ENCODE measurements at places on chromosomes 7 and 10.
A peak's percentile ranks its signal among the peaks of the same experiment; 100 is the strongest.

GRCh38 chr10:122264436-122264835 is 6.7 kb upstream of the BTBD16 start:
- DNase-seq: no peak

- no peak for DNase-seq
Measured at GRCh38 chr10:119537953-119538630, 4.4 kb downstream of the RGS10 start.

- no peak for DNase-seq
Measured at GRCh38 chr7:79176859-79177477, 276.5 kb downstream of the MAGI2 start.

GRCh38 chr7:106010866-106011265 is 47.8 kb downstream of the CDHR3 start:
- no peak for DNase-seq

DNA sequence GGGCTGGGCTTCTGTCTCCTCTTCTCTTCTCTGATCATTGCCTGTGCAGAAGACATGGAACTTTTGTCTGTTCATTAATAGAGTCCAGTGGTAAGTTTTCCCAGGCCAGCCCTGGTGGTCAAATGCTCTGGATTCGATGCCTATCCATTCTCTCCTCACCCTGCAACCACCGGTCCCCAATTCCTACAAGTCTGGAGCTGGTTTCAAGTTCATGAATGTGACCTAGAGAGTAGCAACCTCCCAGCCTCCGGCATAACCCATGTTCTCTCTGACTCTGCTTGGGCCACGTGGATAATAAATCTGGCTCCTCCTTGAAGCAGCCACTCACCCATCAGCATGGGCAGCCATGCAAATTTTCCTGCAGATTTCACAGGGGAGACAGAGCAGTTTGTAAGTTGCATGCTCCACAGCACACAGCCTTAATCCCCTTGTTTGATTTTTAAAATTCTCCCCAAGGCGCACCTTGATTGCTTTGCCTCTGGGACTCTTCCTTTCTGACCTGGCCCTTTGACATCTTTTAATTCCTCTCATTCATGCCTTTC is 37.3 kb upstream of the PDZD8 start:
- no peak for DNase-seq

DNA sequence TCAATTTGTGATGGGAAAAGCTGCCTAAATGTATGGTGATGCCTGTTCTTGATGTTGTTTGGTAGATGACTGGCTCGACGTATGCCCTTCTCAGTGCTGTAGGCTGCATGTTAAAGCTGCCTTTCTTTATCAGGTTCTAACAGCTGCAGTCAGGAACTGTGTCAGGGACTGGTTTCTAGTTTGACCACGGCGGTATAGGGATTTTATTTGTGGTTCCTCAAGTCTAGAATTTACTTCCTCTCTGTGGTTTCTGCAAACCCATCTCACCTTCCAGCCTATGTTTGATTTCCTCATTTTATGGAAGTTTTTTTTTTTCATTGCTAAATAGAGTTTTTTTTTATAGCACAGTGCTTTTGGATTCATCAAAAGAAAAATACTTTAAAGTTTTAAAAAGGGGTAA is 26.5 kb downstream of the LMTK2 start:
- no peak for DNase-seq

GRCh38 chr7:92685136-92686042 is 95.2 kb upstream of the FAM133B start:
- peak; percentile 68 for DNase-seq

- no peak for DNase-seq
Measured at GRCh38 chr10:129915526-129916378, 48.3 kb downstream of the EBF3 start.

DNA sequence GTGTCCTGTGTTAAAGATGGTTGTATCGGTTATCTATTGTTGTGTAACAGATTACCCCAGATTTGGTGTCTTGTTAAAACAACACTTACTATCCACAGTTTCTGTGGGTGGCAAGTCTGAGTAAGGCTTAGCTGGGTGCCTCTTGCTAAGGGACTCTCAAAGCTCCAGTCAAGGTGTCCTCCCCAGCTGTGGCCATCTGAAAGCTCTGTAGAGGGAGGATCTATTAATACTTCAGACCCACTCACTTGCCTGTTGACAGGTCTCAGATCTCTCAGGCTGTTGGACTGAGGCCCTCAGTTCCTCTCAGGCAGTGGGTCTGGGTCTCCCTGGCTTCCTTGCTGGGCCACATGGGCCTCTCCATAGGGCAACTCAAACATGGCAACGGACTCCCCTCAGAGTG is 19.6 kb downstream of the ARID5B start:
- DNase-seq: no peak

- no peak for DNase-seq
Measured at GRCh38 chr10:77144656-77145055, 493.0 kb downstream of the KCNMA1 start.

GRCh38 chr7:158649279-158649678 is 55.3 kb downstream of the NCAPG2 start:
- no peak for DNase-seq

- no peak for DNase-seq
Measured at GRCh38 chr7:107486041-107486440, 16.2 kb downstream of the GPR22 start.

- no peak for DNase-seq
Measured at GRCh38 chr10:15453926-15454325, 82.8 kb upstream of the FAM171A1 start.

GRCh38 chr7:77664715-77665114 is 31.5 kb upstream of the RSBN1L start:
- DNase-seq: no peak

DNA sequence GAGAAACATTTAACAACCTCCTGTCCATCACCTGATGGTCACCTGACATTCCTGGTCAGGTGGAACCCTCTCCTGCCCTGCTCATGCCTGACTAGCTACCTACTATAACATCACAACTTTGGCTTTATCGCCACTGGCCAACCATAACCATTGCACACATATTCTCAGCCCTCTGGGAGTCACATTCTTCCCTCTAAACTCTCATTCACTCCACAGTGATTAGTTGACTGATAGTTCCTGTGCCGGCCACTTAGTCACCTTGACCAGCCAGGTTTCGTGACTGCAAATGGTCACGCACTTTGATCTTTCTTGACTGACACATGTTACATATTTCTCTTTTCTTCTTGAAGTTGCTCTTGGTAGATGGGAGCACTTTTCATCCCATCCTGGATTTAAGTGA is 50.1 kb downstream of the GNAI1 start:
- DNase-seq: no peak

- DNase-seq: no peak
Measured at GRCh38 chr10:21396889-21397288, 128.6 kb downstream of the SKIDA1 start.

DNA sequence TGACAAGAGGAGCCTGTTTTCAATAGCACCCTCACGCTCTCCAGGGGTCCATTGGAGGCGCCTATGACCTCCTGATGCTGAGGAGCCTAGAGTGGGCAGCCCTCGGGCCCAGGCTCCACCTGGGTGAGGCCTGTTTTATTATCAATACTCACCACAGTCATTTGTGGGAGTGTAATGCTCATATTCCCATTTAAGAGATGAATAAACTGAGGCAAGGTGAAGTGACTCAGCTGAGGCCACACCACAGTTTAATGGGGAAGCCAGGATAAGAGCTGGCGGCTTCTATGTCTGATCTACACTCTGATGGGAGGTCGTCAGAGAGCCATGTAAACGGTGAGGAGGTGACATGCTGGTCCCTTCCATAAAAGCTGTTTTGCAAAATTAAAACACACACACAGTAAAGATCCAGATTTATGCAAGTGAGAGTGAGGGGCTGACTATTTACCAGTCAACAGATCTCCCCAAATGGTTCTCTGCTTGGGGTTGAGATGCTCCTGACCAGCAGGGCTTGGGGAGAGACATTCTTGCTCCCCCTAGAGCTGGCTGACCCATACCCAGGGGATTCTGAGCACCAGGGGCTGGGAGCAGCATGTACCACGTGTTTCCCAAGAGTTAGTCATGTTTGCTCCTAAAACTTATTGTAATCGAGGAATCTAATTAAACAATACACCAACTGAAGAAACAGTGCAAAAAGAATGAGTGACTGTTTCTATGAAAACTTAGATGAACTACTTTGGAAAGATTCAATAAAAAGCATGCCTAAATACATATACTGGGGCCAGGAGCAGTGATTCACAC is 81.0 kb upstream of the INSIG1 start:
- DNase-seq: no peak

- no peak for DNase-seq
Measured at GRCh38 chr10:62583876-62584615, 209.9 kb downstream of the ZNF365 start.

GRCh38 chr10:45470098-45471012 is 96.3 kb downstream of the ALOX5 start:
- peak; percentile 75 for DNase-seq

DNA sequence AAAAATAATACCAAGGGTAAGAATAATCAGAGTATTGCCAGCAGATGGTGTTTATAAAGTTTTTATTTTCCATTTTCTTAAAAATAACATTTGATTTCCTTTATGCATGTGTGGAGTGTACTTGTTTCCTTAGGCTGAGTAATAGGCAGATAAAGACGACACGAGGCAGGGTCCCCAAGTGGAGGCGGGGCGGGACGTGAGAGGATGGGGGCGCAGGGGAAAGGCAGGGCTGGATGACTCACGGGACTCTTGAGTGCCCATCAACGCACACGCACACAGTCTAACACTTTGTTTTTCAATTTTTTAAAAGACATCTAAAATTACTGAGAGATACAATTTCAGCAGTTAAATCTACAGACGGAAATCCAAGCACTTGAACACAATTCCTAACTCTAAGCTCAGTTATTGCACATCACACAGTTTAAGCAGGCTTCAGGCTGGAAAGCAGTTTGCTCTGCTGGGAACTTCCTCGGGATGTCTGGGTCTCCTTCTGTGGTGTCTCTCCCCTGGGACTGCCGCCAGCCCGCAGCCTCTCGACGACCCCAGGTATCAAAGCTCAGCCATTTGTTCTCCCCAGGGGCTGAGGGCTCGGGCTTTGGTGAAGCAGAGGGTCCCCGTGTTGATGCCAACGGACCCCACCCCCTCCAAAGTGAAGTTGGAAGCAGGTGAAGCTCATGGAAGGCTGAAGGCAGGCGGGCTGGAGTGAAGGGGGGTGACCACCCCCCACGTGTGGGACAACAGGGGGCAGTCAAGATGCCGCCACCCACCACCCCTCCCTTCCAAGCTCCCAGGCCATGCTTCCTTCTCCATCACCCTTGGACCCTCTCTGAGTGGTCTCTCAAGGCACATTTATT is 29.1 kb downstream of the SPOCK2 start:
- DNase-seq: no peak
